ENCODE measurements at places on chromosomes 16 and 17. TPM values are rescaled to one million over a fixed set of nuclear protein-coding genes. Genes with fewer than 3 reads are reported as not detected.
A peak's percentile ranks its signal among the peaks of the same experiment; 100 is the strongest.

GRCh38 chr17:33628500-33629346, 335.6 kb upstream of the ASIC2 start:
- no peak for DNase-seq

GRCh38 chr17:44501866-44502375, 1.3 kb downstream of the GPATCH8 start:
- no peak for DNase-seq

GRCh38 chr16:85395207-85395912, 217.8 kb upstream of the GSE1 start:
- no peak for DNase-seq

Gene KAT8
- total RNA-seq, result 70.3 TPM

DNA sequence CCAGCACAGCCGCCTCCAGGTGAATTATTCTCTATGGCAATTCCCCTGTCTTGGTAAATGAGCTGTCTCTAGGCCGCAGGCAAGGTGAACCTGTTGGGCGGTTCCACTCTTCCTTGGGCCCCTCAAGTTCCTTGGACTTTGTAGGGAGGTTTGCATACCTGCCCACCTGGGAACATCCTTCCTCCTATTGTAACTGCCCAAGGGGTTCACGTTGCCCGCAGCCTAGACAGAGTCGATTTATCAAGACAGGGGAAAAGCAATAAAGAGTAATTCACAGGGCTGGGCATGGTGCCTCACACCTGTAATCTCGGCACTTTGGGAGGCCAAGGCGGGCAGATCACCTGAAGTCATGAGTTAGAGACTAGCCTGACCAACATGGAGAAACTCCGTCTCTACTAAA, 122.5 kb downstream of the KCNJ18 start:
- no peak for DNase-seq

Gene NOG
- 13.7 TPM for total RNA-seq

GRCh38 chr16:1174477-1175357, 21.8 kb downstream of the CACNA1H start:
- DNase-seq, result no peak

DNA sequence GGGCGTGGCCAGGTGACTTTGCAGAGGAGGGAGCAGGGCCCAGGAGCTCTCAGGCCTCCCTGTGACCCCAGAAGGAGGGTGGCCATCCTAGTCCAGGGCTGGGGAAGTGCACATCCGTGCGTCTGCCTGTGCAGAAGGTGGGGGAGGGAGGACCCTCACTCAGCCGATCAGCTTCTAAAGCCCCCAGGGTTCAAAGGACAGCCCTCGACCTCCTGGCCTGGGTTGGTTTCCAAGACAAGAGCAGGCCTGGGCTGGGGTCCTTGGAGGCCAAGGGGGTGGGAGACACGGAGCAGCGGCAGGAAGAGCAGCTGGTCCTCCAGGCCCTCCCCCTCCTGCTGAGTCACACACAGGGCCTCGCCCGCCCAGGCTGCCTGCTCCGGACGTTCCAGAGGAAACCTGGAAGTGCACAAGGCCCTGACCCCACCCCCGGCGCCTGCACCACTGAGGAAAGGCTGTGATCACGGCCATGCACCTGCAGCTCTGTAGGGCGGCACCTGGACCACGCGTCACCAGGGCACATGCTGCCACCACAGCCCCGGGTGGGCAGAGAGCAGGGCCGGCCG, 67.1 kb upstream of the ZNF469 start:
- DNase-seq, result no peak

Gene KRTAP2-3
- 0.98 TPM for total RNA-seq

DNA sequence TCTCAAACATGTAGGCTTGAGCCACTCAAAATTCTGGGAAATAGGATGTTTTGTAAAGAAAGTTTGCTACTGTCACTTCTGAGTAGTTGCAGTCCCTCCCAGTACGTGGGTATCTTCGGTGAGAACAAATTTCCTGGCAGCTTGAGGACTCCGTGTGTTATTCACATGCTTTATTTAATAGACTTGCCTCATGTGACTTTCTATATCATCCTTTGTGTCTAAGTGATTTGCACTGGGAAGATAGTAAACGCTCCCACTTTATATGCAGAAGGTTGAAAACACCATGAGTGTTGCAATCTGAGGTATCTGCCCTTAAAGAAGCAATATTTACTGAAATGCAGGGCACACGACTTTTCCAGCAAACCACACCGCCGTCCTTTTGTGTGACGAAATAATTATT, 643.7 kb downstream of the MAF start:
- no peak for DNase-seq

Gene ITGB3
- 1.6 TPM for total RNA-seq

- DNase-seq, result no peak
These were observed 472.8 kb downstream of the TOX3 start for GRCh38 chr16:52074133-52074532.

DNA sequence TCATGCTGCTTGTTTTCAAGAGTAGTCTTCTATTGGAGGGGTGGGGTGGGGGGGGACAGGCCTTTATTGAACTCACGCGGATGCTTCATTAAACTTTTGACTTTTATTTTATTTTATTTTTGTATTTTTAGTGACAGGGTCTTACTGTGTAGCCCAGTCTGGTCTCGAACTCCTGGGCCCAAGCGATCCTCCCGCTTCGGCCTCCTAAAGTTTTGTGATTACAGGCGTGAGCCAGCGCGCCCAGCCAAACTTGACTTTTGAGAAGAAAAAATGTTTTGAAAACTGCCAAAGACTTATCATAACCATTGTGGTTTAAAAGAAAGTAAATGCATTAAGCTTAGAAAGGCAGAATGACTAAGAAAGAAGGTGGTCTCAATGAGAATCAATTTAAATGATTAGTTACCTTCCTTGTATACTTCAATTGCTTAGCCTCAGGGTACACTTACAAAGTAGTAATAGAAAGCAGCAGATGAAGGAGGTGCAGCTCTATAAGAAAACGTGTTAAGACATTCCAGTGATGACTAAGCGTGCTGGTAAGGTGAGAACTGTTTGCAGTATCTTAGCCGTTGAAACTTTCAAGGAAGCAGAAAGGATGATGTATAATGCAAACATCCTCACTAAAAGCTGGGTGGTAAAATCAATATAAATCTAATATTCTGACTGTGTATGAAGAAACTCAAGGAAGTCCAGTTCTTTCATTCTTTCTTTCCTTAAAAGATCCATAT, 1.2 kb downstream of the AP2B1 start:
- no peak for DNase-seq

- DNase-seq, result no peak
These were observed 64.9 kb upstream of the CORO6 start for GRCh38 chr17:29687596-29687995.

DNA sequence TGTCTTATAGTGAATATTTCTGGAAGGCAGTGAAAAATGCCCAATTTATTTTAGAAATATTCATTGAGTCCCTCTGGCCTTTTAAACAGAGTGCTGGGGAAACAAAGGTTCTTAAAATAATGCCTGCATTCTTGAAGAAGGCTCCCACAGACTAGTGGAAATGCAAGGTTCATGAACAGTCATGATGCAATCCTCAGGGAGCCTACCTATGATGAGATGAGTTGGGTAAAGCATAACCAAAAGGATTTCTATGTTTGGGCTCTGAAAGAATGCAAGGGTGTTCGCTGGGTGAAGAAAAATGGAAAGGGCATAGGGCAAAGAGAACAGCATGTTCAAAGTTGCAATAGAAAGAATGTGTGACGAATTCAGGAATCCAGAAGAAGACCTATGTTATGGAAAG, 214.5 kb upstream of the MAF start:
- DNase-seq, result no peak

- DNase-seq, result no peak
These were observed 9.4 kb upstream of the DNASE1 start for GRCh38 chr16:3645108-3645503.

Gene KRT40
- 2.3 TPM for total RNA-seq

- DNase-seq, result no peak
These were observed 27.4 kb upstream of the CACNA1H start for GRCh38 chr16:1125471-1125870.

- DNase-seq, result no peak
These were observed 25.5 kb upstream of the ZNF750 start for GRCh38 chr17:82865274-82865673.

Gene ZFP3
- total RNA-seq, result 0.53 TPM

Gene KRT20
- total RNA-seq, result 41.9 TPM

Gene SCRN2
- total RNA-seq, result 45.2 TPM

GRCh38 chr17:55298111-55298730, 33.5 kb downstream of the HLF start:
- DNase-seq, result no peak

DNA sequence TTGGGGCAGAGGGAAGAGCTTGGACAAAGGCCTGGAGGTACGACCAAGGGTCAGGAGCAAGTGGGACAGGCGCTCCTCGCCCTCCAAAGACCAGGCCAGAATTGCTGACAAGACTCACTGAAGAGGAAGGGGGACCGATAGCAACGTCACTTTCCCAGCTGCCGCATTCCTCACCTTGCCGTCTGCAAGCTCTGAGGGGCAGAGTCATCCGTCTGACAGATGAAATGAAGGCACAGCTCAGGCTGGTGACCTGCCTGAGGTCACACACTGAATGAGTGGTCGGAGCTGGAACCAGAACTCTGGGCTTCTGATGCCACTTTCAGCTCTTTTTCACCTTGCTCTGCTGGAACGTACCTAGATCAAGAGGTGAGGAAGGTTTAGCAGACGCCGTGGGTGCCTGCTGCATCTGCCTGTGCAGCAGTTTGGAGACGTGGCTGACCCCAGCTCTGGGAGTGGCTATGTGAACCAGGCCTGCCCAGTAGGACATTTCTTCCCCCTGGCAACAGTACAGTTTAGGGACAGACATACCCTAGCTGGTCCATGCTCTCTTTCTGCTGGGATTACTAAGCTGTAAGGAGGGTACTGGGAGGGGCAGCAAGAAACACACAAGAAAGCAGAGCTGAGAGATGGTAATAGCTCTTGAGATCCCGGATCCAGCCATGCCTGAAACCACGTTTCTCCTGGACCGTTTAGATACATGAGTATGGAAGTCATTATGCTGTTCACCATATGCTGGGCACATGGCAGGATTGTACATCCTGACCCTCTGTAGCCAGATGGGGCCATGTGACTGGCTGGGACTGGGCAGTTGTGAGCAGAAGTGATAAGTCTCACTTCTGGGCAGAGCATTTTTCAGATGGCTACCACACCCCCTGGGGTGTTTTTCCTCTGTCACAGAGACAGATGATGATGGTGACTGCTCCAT, 50.9 kb downstream of the IL21R start:
- DNase-seq, result no peak

Gene DLX3
- total RNA-seq, result 15.9 TPM

Gene TM4SF5
- total RNA-seq, result 5.3 TPM

Gene MYH2
- total RNA-seq, result not detected

Gene SLC16A13
- total RNA-seq, result 15.5 TPM

- peak; percentile 32 for DNase-seq
These were observed 282.1 kb downstream of the CBLN1 start for GRCh38 chr16:48999508-48999907.

DNA sequence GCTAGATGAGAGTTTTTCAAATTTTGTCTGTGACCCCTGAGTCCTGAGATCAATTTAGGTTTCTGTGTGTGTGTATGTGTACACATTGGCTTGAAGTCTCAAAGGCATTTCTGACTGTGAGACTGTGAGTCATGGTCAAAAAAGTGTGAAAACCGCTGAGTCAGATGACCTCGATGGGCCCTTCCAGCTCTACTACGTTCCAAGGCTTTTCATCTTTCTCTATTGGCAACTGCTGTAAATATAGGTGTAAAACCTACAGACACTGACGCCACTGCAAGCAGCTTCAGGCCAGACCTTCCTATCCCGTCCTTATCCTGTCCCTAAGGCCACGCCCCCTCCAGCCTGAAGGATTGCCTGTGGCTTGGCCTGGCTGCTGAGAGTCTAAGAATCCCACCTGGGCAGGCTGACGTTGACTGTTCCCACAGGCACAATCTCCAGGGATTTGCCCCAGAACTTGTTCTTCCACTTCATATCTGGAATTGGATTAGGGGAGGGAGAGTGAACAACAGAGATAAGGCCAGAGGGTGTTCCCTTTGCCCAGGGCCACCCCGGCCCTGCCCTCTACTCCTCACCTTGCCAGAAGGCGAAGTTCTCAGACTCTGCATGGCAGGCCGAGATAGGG, 11.3 kb downstream of the OSBPL7 start:
- DNase-seq, result no peak

DNA sequence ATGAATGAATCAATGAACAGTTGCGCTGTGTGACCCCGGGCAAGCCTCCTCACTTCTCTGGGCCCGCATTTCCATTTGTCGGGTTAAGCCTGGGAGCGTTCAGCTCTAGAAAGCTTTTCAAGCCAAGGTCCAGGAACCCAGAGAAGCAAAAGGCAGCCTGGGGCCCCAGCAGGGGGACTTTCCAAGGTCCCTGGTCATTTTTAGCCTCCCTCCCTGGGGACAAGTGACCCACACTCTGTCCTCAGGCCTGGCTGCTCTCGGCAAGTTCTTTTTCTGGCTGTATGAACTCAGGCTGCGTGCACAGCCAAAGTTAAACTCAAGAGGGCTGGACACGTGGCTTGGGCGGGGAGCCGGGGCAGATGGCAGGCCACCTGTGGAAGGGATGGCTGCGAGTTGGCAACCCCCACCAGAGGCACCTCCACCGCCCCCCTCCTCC, 41.4 kb upstream of the CIBAR2 start:
- DNase-seq, result no peak

- DNase-seq, result no peak
These were observed 64.8 kb upstream of the C17orf78 start for GRCh38 chr17:37310940-37311339.

GRCh38 chr16:66511602-66512271, 38.2 kb downstream of the TK2 start:
- DNase-seq, result no peak

Gene TP53TG3F
- total RNA-seq, result not detected

Gene ACSM5
- total RNA-seq, result not detected

Gene SCGB1C2
- not detected for total RNA-seq

DNA sequence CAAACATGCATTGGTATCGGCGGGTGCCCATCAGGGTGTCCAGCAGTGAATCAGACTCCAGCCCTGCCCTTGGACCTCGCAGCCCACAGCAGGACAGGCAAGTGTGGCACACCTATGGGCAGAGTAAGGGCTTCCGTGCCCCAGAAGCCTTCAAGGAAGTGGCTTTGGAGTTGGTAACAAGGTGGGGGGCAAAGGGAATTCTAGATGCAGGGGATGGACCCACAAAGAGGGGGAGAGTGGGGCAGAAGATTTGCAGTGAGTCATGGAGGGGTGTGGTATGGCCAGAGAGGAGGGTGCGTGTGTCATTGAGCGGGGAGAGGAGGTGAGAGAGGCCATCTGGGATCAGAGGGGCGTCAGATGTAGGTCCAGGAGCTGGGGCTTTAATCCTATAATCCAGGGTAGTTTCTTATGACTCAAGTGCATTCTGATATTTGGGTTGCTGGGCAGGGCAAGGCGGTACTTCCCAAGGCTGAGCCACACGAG, 8.5 kb upstream of the SPNS2 start:
- no peak for DNase-seq

Gene RBFOX1
- 21.0 TPM for total RNA-seq

- DNase-seq, result no peak
These were observed 47.4 kb downstream of the KATNIP start for GRCh38 chr16:27597361-27597760.
